Activated T-cell treated with anti-CD3 and anti-CD28 coated beads, Interleukin-2, amount 50 U/mL, for 24 hours (primary cell): ENCODE measurements at places on chromosomes 6 and 20.
A peak's percentile ranks its signal among the peaks of the same experiment; 100 is the strongest.

- DNase-seq, result no peak
These were observed 411 bp downstream of the DSN1 start for GRCh38 chr20:36773107-36773596.

DNA sequence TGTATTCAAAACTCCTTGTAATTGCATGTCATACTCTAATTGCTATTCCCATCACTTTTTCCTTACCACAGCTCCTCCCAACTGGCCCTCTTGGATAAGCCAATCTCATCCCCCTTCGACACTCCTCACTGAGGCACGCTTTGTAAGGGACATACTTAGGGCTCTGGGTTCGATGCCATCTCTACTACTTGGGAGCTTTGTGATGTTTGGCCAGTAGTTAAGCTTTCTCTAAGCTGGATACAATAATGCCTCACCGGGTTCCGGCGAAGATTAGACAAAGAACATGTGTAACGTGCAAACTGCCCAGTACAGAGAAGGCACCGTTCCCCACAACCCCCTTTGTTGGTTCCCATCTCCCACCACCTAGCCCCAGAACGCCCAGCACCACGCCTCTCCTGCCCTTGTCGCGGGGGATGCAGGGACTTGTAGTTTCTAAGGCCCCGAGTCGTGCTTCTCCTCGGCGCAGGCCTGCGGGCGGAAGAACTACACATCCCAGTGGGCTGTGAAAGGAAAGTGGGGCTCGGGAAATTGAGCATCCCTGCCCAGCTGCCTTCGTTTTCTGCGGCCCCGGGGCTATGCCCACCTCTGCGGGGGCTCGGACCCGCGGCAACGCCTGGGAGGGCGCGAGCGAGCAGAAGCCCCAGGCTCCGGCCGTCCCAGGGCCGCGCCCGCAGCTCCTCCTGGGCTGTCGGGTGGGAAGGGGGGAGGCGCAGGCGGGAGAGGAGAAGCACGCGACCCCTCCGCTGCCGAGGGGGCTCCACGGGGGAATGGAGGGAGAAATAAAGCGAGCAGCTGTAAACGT, 1.1 kb upstream of the ZDHHC14 start:
- peak; percentile 90 for DNase-seq

- DNase-seq, result no peak
These were observed 509.7 kb upstream of the MARCKS start for GRCh38 chr6:113347436-113347835.

DNA sequence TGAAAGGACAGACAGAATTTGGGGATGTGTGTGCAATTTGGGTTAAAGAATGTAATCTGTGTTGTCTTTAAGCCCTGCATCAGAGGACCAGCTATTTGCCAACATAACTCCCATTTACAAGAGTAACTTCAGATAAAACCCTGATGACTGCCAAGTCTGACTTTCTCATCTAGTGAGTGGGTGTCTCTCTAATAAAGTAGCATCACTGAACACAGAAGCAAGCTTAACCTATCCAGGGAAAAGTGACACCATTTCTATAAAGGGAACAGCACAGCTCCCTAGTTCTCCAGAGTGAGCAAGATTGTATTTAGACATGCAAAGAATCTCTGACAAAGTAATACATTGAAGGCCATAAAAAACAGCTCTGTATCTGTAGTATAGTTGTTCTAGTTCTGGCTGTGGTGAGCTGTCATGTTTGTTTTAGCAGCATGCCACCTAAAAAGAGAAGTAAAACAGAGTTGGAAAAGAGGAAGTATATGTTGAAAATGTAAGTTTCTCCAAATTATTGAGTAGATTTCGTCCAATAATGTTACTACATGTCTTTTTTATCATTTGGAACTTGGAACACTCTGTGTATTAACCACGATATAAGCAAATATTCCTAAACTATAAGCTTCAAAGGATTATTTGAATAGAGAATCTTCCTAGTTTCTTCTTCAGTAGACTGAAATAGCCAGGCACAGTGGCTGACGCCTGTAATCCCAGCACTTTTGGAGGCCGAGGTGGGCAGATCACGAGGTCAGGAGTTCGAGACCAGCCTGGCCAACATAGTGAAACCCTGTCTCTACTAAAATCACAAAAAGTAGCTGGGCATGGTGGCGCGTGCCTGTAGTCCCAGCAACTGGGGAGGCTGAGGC, 8.8 kb upstream of the PIM1 start:
- no peak for DNase-seq

- DNase-seq, result no peak
These were observed 109.3 kb upstream of the EYA4 start for GRCh38 chr6:133131621-133132465.
